ENCODE measurements at places on chromosomes 4 and X.

DNA sequence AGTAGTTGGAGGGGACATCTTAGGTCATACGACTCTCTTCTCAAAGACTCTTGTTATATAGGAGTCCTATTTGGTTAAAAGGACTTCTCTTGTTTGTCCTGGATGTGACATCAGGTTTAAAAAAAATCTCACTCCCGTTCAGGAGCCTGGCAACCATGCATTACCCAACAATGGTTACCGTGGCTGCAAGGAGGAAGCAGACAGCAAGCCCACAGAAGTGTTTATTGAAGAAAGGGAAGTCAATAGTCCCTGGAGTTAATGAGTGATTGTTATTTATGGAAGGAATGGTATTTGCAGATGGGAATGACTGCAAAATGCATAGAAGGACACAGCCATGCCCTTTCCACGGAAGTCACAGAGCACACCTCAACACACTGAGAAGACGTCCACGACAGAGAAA lies 75.9 kb upstream of the ENPP6 start:
- no peak for DNase-seq

GRCh38 chrX:32873786-32874185 lies 337.6 kb downstream of the DMD start:
- no peak for DNase-seq

GRCh38 chr4:76874176-76874575 lies 23.8 kb downstream of the SOWAHB start:
- DNase-seq, result no peak

GRCh38 chr4:7128644-7129043 lies 60.8 kb upstream of the GRPEL1 start:
- no peak for DNase-seq

GRCh38 chr4:22488106-22488505 lies 27.8 kb downstream of the ADGRA3 start:
- no peak for DNase-seq

- DNase-seq, result no peak
Measured at GRCh38 chr4:151721466-151721865, 39.3 kb downstream of the GATB start.

DNA sequence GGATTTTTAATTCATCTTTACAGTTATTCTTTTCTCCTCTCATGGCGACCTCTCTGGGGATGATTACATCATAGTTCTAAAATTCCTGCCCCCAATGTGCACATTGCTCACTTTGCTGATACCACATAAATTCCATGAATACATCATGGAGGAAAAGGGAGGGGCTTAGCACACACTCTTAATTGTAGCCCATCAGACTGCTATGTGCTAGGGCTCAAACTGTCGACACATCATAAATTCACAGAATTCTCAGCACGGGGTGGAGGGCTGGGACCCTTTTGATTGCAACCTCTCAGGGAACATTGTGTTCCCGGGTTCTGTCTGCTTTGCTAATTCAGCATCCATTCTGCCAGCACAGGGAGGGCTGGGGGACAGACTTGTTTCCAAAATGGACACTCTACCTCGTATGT lies 592.9 kb downstream of the BCOR start:
- no peak for DNase-seq

- no peak for DNase-seq
Measured at GRCh38 chr4:141783770-141784169, 147.4 kb downstream of the IL15 start.

DNA sequence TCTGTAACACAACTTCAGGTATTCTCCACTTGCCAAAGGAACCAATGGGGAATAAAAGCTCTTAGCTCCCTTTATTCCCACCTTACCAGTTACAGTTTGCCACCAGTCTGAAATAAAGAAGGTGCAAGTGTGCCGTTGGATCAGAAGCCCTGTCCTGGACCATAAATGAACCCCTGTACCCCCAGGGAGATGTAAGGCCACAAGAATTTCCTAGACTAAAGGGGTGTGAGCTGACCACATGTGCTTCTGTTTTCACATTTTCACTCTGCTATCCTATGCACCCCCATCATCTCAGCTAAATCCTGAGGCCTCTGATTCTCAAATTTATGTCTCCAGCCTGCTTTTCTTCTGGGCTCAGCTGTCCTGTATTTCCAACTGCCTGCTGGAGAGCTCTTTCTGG lies 221.2 kb downstream of the SPRY1 start:
- DNase-seq, result no peak

GRCh38 chr4:78059524-78059889 lies 2.4 kb downstream of the FRAS1 start:
- no peak for DNase-seq

DNA sequence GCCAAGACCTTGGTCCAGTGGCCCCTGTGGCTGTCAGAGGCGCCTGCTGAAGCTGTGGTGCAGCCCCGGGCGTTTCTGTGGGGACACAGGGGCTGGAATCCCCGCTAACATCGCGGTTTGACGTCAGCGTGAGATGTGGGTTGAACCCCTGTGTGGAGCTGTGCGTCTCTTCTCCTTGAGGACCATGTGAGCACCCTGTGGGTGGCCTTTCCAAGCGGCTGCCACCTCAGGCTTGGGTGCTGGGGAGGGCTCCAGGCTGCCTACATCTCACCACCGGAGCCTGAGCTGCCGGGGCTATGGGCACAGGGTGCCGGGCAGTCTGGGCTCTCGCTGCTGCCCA lies 27.7 kb downstream of the UVSSA start:
- no peak for DNase-seq
